RCC 7860 (cell line): ENCODE measurements at places on chromosomes 5 and 9.

- DNase-seq = peak; percentile 29
Measured at GRCh38 chr9:15135164-15135792, 171.7 kb downstream of the TTC39B start.

DNA sequence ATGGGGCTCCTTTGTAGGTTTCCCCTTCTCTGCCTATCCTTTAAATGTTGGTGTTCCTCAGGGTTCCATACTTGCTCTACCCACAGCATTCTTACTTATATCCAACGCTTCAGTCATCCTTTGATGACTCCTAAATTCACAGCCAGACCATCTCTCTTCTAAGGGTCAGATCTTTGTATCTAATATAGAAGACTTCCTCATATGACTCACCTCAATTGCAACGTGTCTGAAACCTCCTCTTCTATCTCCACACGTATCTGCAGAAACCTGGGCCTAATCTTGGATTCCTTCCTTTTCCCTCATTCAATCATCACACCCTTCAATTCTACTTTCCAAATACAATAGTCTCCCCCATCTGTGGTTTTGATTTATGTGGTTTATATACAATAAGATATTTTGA, 68.3 kb downstream of the HMGCR start:
- no peak for DNase-seq

- no peak for DNase-seq
Measured at GRCh38 chr9:124493794-124494479, 13.3 kb downstream of the NR5A1 start.

- DNase-seq = peak; percentile 16
Measured at GRCh38 chr5:36417221-36417620, 115.5 kb upstream of the RANBP3L start.

- peak; percentile 41 for DNase-seq
Measured at GRCh38 chr5:16690243-16690852, 73.6 kb upstream of the RETREG1 start.

GRCh38 chr9:3578786-3579185, 53.0 kb upstream of the RFX3 start:
- peak; percentile 9 for DNase-seq

DNA sequence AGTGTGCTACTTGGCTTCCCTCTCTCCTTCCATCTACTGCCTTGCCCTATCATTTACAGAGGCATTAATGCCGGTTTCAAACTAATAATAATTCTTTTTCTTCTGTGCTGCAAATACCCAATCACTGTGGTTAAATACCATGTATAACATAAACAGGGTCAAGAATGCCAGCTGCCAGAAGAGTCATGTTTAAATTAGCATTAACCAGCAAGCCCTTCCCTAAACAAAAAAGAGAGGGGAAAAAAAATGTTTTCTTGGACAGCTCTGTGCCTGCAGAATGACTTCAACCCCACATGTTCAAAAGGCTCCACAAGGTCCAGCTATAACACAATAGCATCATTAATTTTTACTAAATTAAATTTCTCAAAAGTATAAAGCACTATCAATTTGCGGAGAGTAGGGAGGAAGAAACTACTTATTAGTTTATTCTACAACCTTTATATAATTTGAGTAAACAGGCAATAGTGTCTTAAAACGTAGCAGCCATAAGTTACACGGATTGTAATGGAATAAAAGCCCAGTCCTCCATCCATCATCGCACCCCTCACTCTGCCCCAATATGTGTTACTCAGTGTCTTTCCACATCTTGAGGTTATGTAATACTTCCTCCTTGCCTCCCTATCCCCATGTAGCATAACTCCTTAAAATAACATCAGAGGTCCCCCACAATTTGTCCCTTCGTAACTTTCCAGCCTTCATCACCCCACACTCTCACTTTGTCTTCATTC, 3.9 kb downstream of the LPAR1 start:
- no peak for DNase-seq

GRCh38 chr9:115106001-115106400, 12.0 kb downstream of the TNC start:
- no peak for DNase-seq

- no peak for DNase-seq
Measured at GRCh38 chr5:116415989-116416388, 158.6 kb downstream of the SEMA6A start.

GRCh38 chr5:65987982-65988381, 61.6 kb downstream of the ERBIN start:
- DNase-seq = no peak

GRCh38 chr9:119986205-119986604, 593.8 kb downstream of the CDK5RAP2 start:
- no peak for DNase-seq

DNA sequence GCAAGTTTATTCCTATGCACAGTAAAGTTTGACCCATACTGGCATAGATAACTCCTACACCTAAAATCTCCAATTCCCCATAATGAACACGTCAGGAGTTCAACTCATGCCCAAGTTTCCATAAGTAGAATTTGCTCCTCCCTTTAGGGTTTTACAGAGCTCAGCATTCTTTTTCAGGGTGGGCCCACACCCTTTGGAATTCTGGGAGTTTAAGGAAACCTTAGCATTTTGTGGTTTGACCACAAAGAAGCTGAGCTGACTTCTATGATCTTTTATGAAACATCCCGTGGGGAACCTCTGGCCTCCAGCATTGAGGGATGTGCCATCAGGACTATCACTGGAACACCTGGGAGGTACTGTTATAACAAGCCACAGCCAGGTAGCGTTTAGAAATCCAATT, 220.6 kb upstream of the MAP3K1 start:
- DNase-seq = no peak

GRCh38 chr9:130535818-130536521, 43.4 kb upstream of the FUBP3 start:
- no peak for DNase-seq

DNA sequence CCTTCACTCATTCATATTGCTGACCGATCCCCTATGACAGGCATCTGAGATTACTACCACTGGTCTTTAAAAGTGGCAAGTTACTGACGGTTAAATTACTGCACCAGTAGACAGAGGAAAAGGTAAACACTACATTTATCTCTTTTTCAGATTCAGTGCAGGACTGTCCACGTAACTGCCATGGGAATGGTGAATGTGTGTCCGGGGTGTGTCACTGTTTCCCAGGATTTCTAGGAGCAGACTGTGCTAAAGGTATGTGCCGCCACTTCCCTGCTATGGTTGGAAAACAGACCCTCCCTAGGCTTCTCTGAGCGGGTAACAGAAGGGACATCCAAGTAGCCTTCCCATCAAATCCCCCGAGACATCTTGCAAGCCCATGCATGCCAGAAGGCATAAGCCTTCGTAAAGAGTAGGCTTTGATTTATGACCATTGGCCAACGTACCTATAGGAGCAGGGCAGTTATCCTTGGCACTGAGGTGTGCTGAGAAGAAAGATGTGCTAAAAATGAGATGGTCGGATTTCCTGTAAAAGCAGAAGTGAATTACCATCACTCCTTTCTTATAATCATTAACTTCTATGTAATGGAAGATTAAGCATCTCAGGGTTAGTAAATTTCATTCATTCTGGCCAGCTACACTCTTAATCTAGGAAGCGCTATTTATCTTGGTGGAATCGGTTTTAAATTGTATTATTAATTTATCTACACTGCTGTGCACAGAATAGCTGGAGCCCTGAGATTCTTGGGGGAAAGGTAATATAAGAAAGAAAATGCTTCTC, 193.4 kb upstream of the WWC1 start:
- DNase-seq = peak; percentile 18

DNA sequence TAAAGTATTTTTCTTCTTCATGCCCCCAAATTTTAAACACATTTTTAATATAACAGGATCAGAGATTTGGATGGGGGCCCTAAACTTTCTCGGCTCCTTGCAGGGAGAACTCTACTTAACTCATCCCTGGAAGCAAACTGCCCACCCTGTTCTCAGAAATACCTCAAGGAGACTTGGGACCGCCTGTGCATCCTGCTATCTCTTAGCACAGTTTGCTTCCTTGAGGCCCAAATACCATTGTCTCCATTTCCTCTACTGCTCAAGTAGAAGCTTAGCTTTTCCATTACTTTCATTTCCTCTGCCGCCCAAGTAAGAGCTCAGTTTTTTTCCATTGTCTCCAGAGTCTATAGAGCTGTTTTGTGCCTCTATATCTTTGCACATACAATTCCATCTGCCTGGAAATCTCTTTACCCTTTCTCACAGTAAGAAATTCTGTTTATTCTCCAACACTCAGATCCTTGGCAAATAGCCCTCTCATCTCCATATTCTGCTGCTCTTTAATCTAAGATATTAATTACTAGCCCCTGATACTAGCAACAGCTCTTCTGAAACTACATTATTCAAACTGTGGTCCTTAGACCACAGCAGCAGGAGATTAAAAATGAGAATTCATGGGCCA, 137.8 kb downstream of the CEMIP2 start:
- no peak for DNase-seq

DNA sequence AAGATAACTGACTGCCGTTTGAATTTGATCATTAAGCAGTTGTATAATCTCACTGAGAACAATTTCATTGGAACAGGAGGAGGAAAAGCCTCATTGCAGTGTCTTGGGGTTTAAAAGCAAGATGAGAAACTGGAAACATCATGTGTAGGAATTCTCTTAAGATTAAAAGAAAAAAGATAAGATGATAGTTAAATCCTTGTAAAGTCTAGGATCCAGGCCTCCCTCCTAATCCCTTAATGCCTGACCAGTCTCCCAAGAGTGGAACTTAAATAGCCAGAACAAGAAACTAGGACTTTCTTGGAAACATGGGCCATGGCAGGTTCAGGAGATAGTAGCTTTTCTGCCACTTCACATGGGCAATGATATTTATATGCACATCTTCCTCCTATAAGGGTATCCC, 37.0 kb upstream of the LRRC19 start:
- DNase-seq = no peak

DNA sequence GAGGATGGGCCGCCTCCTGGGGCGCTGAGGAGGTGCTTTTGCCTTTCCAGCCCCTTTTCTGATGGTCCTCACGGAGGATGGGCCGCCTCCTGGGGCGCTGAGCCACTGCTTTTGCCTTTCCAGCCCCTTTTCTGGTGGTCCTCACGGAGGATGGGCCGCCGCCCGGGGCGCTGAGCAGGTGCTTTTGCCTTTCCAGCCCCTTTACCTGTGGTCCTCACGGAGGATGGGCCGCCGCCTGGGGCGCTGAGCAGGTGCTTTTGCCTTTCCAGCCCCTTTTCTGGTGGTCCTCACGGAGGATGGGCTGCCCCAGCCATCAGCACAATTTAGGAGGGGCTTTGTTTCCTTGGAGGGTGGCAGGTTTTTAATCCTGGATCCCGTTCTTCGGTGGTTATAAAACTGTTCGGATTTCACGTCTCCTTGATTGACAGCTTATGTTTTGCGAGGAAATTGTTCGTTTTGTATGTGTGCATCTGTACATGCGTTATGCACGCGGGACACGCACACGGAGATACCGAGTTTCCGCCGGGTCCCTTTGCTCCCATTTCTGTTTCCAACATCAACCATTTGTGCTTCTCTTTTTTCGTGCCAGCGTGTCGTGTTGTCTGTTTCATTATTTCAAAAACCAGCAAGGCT, 34.7 kb upstream of the SLC9A3 start:
- DNase-seq = no peak

- DNase-seq = no peak
Measured at GRCh38 chr5:162334944-162335343, 267.4 kb downstream of the GABRG2 start.

GRCh38 chr5:127909066-127909465, 174.5 kb upstream of the SLC12A2 start:
- DNase-seq = peak; percentile 36

DNA sequence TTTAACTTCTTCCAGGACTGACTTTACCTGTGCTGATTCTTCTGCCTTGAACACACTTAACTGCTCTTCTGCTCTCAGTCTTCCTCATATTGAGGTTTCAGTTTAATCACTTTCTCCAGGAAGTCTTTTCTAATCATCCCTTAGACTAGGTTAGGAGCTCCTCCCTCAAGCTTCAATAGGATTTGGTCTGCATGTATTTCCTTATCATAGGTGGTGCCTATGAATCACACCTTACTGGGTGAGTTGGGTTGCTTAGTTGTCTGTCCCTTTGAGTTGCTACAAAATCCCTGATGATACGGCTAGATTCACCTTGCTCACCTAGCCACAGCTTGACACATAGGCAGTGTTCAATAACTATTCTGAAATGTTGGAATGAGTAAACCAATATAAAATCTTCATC, 164.4 kb downstream of the DNAH5 start:
- DNase-seq = no peak

DNA sequence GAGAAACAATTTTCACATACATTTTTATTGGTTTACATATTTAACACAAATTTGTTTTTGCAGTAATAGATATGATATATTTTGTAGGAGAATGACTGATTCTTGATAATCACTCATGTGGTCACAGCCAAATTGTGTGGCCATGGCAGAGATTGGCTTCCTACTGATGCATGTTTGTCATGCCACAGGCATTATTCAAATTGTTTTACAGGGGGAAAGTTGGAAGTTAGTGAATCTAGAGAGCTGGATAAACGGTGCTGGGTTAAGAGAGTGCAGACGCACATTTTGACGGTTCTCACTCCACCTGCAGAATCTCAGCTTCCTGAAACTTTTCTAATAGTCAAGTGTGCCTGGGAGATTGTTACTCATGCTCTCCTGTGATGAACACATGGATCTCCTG, 91.1 kb upstream of the FBN2 start:
- DNase-seq = no peak

GRCh38 chr9:114414346-114414745, 26.6 kb upstream of the AKNA start:
- no peak for DNase-seq

DNA sequence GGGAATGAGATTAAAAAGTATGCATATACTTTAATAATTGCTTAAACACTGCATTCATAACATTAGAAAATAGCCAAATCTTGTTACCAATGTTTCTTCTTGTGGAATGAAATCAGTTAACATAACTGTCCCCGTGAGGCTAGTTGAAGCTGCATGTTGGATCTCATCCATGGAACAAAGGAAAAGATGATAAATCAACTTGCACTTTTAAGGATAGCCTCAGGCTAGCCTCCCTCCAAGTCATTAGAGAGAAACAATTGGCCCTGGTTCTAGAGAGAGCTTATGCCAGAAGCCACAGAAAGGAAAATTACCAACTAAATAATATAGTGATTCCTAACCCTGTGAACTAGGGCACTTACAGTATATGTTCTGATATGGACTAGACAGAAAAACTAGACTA, 66.9 kb downstream of the GRIN3A start:
- DNase-seq = no peak

DNA sequence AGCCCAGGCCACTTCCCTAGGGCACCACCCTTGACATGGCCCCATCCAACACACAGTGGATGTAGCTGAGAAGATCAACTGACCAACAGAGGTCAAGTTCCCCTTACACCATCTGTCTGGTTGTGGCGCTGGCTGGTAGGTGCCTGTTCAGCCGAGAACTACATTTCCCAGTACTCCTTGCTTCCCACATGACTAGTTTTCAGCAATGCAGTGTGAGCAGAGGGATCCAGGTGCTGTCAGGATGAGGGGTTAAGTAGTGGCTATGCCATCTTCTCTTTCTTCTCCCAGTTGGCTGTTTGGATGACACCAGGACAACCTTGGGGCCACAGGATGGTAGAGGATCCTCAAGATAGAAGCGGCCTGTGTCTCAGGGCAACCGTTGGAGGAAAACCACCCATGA, 48.6 kb upstream of the SH3PXD2B start:
- DNase-seq = no peak

GRCh38 chr9:130183133-130183762, 11.0 kb downstream of the NCS1 start:
- DNase-seq = peak; percentile 85
